ENCODE measurements at places on chromosomes 6 and 20. TPM values are rescaled to one million over a fixed set of nuclear protein-coding genes. Genes with fewer than 3 reads are reported as not detected.

TMEM217 gene
- total RNA-seq = 0.30 TPM

DPPA5 gene
- not detected for total RNA-seq

SIRPD gene
- total RNA-seq = not detected

MRPL14 gene
- total RNA-seq = 41.7 TPM

ZNF165 gene
- total RNA-seq = 0.35 TPM

LY6G5C gene
- 1.5 TPM for total RNA-seq

GRCh38 chr6:91043751-91044150, 456.9 kb upstream of the MAP3K7 start:
- DNase-seq = no peak

DNA sequence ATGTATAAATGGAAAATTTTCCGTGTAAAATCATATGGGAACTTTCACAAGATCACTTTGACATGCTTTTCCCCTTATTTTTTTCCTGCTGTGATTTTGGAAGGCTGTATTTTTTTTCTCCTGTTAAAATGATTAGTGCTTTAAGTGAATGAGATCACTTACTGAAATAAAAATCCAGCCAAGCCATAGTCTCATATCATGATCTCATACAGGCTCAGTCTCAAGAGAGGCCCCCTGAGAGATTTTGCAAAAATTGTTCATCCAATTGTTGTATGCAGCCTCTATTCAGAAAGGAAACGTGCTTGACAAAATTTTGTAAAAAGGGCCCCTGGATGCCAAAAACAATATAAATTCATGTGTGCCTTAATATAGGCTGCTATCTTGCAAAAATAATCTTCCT, 528.2 kb downstream of the HDGFL1 start:
- DNase-seq = no peak

DNA sequence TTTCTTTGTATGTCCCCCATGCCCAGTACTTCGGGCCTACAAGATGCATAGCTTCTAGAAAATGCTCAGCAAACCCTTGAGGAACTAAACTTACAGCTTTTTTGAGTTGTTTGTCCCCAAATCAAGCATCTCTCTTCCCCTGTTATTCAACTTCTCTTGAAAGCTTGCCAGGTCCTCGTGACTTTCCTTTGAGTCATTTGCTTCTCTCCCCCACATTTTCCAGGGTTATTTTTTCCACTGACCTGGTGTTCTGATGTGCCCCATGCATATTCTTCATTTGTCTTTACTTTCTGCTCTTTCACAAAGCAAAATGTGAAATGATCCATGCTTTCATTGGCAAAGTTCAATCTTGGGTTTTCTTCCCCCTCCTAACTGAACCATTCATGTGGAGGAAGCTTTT, 204.8 kb downstream of the TFAP2A start:
- DNase-seq = no peak

- no peak for DNase-seq
Measured at GRCh38 chr6:75098709-75099108, 107.1 kb downstream of the COL12A1 start.

- peak; percentile 80 for DNase-seq
Measured at GRCh38 chr6:148367411-148368024, 24.9 kb downstream of the SASH1 start.

GRCh38 chr20:24017458-24017755, 28.8 kb upstream of the GGTLC1 start:
- DNase-seq = no peak

GRCh38 chr6:135212935-135213334, 31.8 kb downstream of the MYB start:
- DNase-seq = no peak

GRCh38 chr6:134467620-134468019, 149.7 kb upstream of the SGK1 start:
- no peak for DNase-seq

- no peak for DNase-seq
Measured at GRCh38 chr20:16385462-16385861, 187.8 kb downstream of the KIF16B start.

DNA sequence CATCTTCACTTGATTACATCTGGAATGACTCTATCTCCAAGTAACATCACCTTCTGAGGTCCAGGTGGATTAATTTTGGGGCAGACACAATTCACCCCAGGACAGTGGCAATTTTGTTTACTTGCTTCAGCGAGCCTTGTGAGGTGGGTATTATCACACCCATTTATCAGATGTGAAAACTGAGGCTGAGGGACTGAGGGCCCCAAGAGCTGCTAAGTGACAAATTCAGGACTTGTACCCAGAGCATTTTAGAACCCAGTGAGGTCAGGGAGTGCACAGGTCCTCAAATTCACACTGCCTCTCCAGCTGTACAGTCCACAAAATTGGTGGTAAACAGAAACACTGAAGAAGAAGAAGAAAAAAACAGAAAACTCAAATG, 125.2 kb upstream of the PMEPA1 start:
- DNase-seq = no peak

- DNase-seq = no peak
Measured at GRCh38 chr6:25217829-25218228, 61.3 kb upstream of the CARMIL1 start.

- no peak for DNase-seq
Measured at GRCh38 chr6:20564269-20564668, 30.0 kb downstream of the CDKAL1 start.

GRCh38 chr6:156890627-156891314, 113.6 kb downstream of the ARID1B start:
- no peak for DNase-seq

GRCh38 chr6:90347411-90347851, 50.8 kb upstream of the BACH2 start:
- DNase-seq = no peak

DNA sequence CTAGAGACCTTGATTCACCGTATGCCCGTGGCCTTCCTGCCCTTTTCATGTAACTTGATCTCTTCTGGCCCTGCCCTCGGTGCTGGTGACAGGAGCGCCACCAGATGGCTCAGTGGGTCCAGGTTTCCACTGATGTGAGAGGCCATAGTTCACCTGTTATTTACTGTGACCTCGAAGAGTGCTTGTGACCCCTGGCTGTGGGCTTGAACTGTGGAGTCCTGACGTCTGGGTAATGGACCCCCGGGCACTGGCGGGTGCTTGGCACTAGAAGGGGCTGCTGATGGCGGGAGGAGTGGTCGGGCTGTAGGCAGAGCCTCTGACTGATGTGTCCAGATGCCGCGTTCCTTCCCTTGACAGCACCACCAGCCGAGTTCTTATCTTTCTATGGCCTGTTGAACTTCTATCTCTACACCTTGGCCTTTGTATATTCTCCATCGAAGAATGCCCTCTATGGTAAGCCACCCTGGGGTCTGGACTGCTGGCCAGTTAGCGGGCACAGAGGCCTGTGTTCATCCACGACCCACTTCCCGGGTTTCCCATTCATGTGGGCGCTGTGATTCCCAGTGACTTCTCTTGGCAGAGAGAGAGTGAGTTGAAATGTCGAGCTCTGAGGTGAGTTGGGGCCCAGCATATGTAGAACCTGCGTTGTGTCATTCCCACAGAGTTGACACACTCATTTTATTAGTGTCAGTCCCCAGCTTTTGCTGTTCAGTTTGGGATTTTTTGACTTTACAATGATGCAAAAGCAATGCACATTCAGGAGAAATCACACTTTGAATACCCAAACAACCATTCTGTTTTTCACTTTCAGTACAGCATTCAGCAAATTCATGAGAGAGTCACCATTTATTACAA, 14.9 kb downstream of the DYNLT1 start:
- no peak for DNase-seq

- DNase-seq = no peak
Measured at GRCh38 chr6:69609836-69610472, 186.9 kb downstream of the LMBRD1 start.

GRCh38 chr6:170089963-170090362, 200.9 kb downstream of the DLL1 start:
- DNase-seq = no peak

- no peak for DNase-seq
Measured at GRCh38 chr6:18390476-18390875, 3.3 kb downstream of the RNF144B start.

DNA sequence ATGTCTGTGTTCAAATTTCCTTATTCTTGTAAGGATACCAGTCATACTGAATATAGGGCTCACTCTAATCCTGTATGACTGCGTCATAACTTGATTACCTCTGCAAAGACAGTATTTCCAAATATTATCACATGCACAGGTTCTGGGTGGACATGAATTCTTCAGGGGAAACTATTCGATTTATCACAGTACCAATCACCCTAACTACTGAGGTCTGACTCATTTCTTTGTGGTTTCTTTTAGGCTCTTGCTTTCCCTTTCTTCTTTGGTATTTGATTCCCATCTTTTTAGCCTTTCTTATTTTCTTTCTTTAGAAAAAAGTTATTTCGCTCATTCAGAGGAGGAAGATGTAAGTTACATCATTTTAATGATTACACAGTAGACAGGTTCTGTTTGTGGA, 40.3 kb upstream of the TBX18 start:
- no peak for DNase-seq

- no peak for DNase-seq
Measured at GRCh38 chr20:47183367-47183766, 173.1 kb downstream of the ZMYND8 start.

GRCh38 chr6:36679043-36679833, 724 bp downstream of the CDKN1A start:
- DNase-seq = peak; percentile 84
